Activated T-cell treated with anti-CD3 and anti-CD28 coated beads for 1 hour (primary cell): ENCODE measurements at places on chromosomes 5 and 9.

GRCh38 chr5:141303756-141304155, at the start of gene SLC25A2:
TSS of gene SLC25A2 (minus strand) at chr5:141304049. CDS start at chr5:141303865, 184 bp downstream.
- DNase-seq = no peak

DNA sequence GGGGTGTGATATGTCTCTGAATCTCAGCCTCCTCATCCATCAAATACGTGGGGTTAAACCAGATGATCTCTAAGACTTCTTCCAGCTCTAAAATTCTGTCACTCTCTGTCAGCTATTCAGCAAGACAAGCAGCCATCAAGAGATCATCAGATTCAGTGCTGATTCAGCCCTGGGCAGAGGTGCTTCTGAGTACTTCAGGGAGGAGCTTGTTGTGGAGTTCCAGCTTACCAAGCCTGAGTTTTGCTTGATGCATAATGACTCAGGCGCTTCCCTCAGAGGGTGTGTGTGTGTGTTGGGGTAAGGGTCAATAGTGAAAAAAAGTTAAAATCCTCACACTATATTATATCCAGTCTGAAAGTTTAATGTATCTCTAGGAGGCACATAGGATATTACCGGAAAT, 29.6 kb upstream of the TAF1L start:
- no peak for DNase-seq

- no peak for DNase-seq
These were observed 19.7 kb downstream of the C7 start for GRCh38 chr5:40928886-40929448.

DNA sequence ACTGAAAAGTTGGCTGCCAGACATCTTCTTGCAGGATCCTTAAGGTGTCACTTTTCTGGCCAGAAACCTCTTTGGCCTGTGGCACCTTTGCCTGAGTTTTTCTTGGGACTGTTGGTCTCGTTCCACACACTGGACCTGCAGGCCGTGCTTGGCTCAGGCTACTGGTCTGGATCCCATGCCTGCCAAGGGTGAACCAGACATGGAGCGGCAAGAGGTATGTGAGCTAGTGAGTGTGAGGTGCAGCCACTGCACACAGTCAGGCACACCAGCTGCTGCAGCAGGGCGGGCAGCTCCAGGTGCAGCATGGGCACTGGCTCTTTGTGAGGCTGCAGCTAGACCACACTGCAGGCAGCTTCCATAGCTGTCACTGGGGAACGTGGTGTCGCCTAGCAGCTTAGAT, 47.9 kb downstream of the NDUFAF2 start:
- no peak for DNase-seq

DNA sequence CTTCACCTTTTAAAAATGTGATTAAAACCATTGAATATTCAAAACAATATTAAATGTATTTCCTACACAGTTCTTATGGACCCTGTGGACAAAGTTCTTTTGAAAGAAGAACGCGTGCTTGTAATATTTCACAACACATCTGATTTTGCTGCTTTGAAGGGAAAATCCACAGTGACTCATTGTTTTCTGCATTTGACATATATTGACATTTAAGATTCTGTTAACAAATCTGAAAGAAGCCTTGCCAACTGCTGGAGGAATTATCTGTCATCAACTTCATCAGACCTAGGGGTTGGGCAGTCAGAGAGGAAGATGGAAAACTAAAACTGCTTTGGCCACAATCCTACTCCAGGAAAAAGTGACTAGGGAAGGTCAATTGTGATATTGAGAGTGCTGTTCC, 56.9 kb upstream of the RASEF start:
- DNase-seq = no peak

GRCh38 chr5:96013254-96013653, 51.6 kb upstream of the ELL2 start:
- no peak for DNase-seq

GRCh38 chr5:60339691-60340201, 360.2 kb downstream of the DEPDC1B start:
- DNase-seq = no peak

DNA sequence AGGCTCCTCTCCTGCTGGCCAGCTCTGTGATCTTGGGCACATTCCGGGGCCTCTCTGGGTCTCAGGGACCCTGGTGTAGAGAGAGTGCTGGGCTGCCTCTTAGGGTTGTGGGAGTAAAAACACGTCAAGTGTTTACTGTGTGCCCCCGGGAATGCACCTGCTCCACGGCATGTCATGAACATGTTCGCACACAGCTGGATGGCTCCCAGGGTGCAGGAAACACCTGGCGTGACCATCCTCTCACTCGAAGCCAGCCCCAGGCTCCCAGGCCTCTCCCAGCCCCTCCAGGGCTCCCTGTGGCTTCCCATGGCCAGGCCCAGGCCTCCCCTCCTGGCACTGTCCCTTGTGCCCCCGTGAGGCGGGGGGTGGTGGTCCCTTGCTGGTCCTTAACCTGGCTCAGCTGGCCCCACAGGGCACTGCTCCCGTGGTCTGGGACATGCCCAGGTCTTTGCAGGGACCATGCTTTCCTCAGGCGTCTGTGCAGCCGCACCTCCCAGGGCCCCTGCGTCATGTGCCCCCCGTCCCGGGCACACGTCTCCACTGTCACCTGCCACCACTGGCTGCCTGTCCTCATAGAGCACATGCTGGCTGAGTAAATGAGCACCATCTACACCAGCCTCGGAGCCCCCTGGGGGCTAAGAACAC, 44.9 kb downstream of the SLC6A3 start:
- no peak for DNase-seq

DNA sequence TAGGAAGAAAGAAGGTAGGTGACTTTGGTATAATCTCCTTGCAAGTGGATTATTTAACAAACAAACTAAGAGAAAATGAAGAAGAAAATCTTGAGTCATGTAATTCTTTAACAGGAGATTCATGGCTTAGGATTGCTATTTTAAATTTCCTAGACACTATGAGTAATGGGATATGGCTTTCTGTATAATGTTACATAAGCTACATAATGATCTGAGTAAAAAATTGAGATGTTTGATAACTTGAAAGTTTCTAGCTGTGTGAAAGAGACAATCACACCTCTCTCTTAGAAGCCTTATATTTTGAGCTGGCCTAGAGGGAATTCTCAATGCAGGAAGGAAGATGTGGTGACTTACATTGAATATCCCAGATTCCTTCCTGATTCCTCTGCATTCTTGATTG, 92.5 kb downstream of the CDH9 start:
- no peak for DNase-seq

GRCh38 chr5:176844281-176844680, 33.9 kb downstream of the UNC5A start:
- DNase-seq = no peak

- no peak for DNase-seq
These were observed 34.0 kb downstream of the SCGB3A1 start for GRCh38 chr5:180557217-180557809.

DNA sequence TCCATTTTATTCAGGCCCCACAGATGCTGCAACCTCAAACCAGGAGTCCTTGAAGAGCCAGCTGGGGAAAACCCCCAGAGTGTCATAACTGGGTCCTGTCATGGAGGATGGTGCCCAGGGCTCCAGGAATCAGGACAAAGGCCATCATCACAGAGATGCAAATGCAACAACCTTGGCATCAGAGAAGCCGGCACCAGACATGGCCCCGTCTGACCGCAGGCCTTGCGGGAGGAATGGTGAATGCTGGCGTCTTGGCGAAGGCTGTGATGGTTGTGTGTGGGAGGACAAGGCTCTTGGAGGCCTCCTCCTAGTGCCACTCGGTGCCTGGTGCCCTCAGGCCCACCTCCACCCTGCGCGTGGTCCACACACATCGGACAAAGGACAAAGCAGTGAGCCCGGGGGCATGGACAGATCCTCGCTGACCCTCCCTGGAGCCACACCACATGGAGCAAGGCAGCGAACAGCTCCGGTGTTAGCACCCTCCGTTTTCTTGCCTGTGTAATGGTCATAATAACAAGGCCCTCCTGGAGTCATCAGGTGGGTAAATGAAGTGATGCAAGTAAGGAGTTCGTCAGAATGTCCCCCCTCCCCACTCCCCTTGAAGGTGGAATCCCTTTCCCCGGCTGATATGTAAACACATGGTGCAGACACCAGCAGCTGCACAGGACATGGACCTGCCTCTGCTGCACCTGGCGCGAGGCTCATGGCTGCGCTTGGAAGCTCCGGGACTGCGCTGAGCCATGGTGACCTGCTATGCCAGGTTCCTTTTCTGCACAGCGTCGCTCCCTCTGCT, 380.7 kb downstream of the IRX2 start:
- no peak for DNase-seq

GRCh38 chr5:137487600-137487999, 11.5 kb downstream of the SPOCK1 start:
- no peak for DNase-seq

DNA sequence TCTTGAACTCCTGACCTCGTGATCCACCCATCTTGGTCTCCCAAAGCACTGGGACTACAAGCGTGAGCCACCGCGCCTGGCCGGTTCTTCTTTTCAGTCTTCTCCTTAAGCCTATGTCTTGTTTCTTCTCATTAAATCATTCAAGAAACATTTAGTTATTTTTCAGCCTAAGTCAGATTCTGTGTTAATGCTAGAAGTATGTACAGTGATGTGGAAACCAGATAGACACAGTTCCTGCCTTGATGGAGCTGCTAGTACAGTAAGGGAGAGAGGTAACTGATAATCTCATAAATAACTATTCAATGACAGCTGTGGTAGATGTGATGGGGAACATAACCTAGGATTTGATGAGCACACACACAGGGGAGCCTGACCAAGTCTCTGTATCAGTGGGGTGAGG, 46.3 kb upstream of the NR3C1 start:
- no peak for DNase-seq

- DNase-seq = no peak
These were observed 591.6 kb downstream of the ISL1 start for GRCh38 chr5:51974834-51975233.

DNA sequence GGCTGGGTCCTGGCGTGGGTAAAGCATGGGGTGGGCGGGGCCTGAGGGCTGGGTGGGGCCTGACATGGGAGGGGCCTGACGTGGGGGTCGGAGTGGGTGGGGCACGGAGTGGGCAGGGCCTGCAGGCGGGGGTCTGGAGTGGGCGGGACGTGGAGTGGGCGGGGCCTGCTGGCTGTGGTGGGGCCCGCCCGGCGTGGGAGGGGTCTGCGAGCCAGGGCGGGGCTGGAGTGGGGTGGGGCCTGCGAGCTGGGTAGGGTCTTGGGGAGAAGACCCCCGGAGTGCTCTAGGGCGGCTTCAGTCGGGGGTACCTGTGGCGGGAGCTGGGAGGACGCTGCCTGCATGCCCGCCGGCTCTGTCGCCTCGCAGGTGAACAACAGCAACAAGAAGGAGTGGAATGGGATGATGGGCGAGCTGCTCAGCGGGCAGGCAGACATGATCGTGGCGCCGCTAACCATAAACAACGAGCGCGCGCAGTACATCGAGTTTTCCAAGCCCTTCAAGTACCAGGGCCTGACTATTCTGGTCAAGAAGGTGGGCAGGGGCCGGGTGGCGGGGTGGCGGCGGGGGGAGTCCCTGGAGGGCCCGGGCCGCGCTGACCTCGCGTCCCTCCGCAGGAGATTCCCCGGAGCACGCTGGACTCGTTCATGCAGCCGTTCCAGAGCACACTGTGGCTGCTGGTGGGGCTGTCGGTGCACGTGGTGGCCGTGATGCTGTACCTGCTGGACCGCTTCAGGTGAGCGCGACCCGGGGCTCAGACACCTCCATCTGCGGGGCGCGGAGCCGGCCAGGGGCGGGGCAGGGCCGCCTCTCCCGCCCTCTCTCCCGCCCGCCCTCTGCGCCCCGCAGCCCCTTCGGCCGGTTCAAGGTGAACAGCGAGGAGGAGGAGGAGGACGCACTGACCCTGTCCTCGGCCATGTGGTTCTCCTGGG, 8.0 kb downstream of the LRRC26 start:
- DNase-seq = no peak

DNA sequence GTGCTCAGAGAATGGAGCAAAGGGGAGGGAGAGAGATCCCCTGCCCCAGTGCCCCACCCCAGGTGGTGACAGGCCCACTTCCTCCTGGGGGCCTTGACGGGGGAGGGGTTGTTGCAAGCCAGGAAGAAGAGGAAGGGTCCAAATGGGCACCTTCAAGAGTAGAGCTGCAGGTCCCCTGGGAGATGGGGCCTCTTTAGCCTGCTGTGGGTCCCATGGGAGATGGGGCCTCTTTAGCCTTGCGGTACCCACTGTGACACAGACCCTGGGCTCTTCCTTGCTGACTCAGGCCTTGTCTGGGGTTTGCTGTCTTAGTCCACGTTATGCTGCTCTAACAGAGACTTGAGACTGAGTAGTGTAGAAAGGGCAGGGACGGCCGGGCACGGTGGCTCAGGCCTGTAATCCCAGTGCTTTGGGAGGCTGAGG, 9.6 kb upstream of the TOR4A start:
- DNase-seq = no peak

DNA sequence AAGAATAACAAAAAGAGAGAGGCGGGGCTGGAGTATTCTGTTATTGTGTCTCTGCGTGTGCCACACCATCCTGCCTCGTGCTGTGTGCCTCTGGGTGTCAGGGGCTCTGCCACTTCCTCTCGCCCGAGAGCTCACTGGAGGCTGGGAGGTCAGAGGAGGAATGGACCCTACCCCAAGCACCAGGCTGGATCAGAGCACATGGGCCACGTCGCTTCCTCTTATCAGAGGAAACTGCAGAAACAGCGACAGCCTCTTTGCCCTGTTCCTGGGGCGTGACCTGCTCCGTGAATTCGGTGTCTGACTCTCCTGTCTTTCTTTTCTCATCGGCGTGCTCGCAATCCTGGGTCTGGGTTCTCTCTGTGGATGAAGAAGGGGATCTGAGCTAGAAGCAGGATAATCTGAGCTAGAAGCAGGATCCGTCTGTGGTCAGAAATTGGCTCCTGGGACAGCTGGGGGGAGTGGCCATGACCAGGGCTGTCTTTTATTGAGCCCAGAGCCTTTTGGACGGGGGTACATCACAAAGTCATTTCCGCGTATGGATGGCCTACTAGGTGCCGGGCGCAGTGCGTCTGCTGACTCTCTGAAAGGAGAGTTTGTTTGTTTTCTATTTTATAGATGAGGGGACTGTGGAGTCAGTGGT, 150.3 kb upstream of the COL5A1 start:
- DNase-seq = no peak

GRCh38 chr9:130589754-130590153, 10.4 kb downstream of the FUBP3 start:
- DNase-seq = no peak

DNA sequence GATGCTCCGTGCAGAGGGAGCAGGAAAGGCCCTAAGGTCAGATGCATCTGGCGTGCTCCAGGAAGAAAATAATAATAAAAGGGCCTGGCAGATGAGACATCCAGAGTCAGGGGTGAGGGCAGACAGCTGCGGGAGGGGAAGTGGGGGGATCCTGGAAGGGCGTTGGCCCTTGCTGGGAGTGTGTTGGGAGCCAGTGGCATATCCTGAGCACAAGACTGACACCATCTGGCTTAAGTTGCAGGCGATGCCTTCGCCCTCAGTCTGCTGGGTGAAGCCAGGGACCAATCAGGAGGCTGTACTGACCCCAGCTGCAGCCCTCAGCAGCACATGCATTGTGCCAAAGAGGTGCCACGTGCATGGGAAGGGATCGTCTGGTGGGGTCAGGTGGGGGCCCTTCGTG, 3.8 kb downstream of the OR2V2 start:
- DNase-seq = no peak

GRCh38 chr9:6715755-6716643, 41.8 kb upstream of the KDM4C start:
- peak; percentile 50 for DNase-seq
